T-helper 9 cell (primary cell): ENCODE measurements at places on chromosomes 1 and 21.

- no peak for DNase-seq
These were observed 18.0 kb downstream of the TGFB2 start for GRCh38 chr1:218363141-218363540.

- DNase-seq = no peak
These were observed 144.1 kb downstream of the TNR start for GRCh38 chr1:175599212-175599705.

- no peak for DNase-seq
These were observed 4.6 kb upstream of the PRDM16 start for GRCh38 chr1:3064296-3064850.

GRCh38 chr1:62962901-62963776, 179.2 kb downstream of the ATG4C start:
- DNase-seq = no peak

- no peak for DNase-seq
These were observed 14.4 kb downstream of the FHAD1 start for GRCh38 chr1:15261155-15262002.

- no peak for DNase-seq
These were observed 38.7 kb upstream of the LRRC8C start for GRCh38 chr1:89594096-89594740.

GRCh38 chr1:217025381-217025780, 302.2 kb upstream of the ESRRG start:
- no peak for DNase-seq

DNA sequence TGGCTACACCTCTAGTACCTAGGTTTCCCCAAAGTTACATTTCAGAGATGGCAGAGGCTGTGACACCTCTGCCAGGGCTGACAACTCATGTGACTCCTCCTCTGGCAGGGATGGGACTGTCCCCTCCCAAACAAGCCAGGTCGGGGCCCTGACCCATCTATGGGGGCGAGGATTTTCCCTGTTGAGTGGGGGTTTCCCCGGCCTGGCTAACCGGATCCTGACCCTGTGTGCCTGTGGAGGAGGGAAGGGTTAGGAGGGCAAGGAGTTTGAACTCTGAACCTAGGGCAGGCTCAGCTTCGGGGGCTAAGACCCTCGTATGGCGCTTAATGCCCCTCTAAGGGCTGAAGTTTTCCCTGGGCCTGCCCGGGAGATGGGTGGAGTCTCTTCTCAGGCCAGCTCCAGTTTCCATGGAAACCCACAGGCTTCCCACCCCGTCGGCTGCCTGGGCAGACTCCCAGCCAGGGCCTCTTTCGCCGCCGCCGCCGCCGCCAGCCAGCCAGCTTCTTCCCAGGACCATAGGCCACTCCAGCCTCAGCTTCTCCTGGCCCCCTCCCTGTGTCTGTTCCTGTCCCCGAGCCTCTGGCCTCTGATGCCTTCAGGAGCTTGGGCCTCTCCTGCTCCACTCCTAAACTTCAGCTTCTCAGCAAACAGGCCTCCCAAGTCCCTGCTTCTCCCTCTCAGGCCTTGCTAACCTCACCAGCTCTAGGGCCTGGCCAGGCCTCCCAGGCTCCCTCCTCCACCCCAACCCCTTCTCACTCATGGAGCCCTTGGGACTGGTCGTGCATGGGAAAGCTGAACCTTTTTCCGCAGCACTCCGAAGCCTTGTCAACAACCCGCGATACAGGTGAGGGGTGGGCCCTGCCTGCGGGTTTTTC, at the start of gene BTBD19:
Gene BTBD19 (plus strand): TSS at position 461 of the 875 bp plus-strand sequence. CDS start 298 bp downstream, at position 759.
- DNase-seq = peak; percentile 62

DNA sequence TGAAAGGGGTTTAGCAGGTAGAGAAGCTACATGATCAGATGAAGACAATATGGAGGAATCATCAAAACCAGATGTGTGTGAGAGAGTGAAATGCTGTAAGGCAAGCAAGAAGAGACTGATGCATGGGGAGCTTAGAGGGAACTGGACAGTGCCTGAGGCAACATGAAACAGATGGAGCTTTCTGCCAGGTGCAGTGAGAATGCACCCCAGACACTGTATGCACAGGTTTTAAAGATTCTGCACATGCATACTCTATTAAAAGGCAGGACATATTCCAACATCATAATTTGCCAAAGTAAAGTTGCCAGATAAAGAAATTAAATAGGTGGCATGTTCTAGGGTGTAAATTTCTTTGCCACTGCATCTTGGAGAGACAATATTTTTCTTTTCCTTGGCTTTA, 200.1 kb downstream of the AMY1C start:
- no peak for DNase-seq

GRCh38 chr1:179935909-179936496, 18.6 kb upstream of the CEP350 start:
- no peak for DNase-seq

GRCh38 chr1:43452789-43453441, 816 bp downstream of the HYI start:
- no peak for DNase-seq

DNA sequence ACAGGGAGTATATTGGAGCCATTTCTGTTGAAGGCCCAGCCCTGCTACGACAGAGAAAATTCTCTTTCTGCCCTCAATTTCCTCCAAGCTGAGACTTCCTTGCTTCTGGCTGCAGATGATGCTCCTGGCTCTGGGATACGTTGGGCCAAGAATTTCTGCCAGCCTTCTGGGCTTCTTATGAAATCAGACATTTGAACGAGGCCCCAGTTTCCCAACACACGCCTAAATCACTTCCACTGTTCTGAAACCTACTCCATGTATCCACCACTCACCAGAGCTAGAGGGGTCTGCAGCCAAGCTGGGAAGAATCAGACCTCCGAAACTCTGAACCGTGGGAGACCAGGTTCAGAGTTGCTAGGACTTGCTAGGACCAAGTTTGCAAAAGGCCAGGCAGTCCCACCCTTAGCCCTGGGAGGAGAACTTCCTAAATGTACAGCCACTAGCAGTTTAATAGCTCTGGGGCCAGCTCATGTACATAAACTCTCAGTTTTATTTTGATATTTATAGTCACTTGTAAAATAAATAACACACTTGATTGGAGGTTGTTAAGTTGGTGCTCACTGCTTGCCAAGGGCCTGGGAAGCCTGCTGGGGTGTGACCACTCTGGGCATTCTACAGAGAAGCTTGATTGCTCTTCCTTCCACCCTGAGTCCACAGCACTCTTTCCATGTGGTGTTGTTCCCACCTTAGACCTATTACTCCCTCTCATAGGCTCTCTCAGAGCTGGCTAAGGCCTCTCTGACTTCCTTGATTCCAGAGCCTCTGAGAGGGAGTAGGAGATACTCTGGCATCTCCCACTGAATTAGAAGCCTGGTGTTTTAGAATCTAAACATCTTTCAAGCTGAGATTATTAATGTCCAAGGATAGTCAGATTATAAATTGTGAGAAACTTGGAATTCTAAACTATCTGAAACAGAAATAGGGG, 83.4 kb upstream of the TRABD2B start:
- DNase-seq = no peak

- DNase-seq = no peak
These were observed 20.7 kb upstream of the S100A2 start for GRCh38 chr1:153586347-153586746.

GRCh38 chr1:100883963-100884362, 10.7 kb downstream of the EXTL2 start:
- DNase-seq = no peak

GRCh38 chr1:114522264-114522575, 11.2 kb upstream of the TRIM33 start:
- DNase-seq = no peak

GRCh38 chr1:179169616-179170467, 59.6 kb downstream of the ABL2 start:
- DNase-seq = no peak

- DNase-seq = no peak
These were observed 133.2 kb downstream of the PROX1 start for GRCh38 chr1:214120951-214121350.

GRCh38 chr1:87598429-87598828, 269.7 kb downstream of the LMO4 start:
- DNase-seq = no peak

- no peak for DNase-seq
These were observed 77.4 kb upstream of the BTG3 start for GRCh38 chr21:17690078-17690494.

DNA sequence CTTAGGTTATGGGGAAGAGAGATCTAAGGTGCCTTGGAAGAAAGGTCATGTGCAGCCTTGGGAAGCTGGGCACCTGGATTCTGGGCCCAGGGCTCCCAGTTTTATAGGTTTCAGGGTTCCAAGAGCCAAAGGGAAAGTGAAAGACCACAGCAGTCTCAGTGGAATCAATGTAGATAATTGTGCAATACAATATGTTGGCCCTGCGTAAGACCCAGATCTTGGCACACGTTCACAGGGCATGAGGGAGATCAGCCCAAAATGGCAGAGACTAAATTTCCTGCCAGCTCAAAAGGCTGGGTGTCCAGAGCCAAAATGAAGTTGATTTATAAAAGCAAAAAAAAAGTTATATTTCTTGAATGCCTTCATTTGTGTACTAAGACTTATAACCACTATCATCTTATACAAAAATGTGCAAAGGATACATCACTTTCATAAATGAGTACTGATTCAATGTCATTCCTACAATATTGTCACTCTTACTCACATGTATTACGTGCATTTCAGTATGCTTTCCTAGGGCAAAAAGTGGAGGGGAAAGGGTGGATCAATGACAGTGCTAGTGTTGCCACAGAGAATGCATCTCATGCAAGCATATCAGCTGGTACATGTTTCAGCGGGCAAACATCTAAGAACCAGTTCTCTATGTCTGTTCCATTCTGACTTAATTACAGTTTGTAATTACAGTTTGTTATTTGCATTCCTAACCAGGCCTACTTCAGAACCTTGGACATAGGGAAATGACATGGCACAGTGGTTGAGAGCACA, 22.5 kb upstream of the NPL start:
- DNase-seq = no peak
